Kidney glomerular epithelial cell (primary cell): ENCODE measurements at places on chromosomes 1 and 21.

- no peak for DNase-seq
These were observed 5.8 kb upstream of the MAGOH start for GRCh38 chr1:53244141-53244540.

- DNase-seq = peak; percentile 37
These were observed 1.4 kb downstream of the ZNF697 start for GRCh38 chr1:119646521-119647227.

GRCh38 chr1:21822349-21822748 is 10.3 kb downstream of the LDLRAD2 start:
- no peak for DNase-seq

- DNase-seq = no peak
These were observed 88.4 kb downstream of the ADGRL4 start for GRCh38 chr1:78918157-78918556.

DNA sequence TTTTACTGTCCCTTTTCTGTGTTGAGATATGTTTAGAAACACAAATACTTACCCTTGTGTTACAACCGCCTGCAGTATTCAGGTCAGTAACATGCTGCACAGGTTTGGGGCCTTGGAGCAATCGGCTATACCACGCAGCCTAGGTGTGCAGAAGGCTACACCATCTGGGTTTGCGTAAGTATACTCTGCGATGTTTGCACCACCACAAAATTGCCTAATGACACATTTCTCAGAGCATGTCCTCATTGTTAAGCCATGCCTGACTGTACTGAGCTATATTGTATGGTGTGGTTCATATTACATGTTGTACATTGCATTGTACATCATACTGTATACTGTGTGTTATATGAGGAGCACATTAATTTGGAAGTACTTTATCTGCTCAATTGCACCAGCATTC is 247.4 kb downstream of the RHOU start:
- DNase-seq = no peak

GRCh38 chr1:245972476-245972875 is 534.6 kb downstream of the SMYD3 start:
- DNase-seq = no peak
